ENCODE measurements at places on chromosomes 11 and 22.
A peak's percentile ranks its signal among the peaks of the same experiment; 100 is the strongest.

DNA sequence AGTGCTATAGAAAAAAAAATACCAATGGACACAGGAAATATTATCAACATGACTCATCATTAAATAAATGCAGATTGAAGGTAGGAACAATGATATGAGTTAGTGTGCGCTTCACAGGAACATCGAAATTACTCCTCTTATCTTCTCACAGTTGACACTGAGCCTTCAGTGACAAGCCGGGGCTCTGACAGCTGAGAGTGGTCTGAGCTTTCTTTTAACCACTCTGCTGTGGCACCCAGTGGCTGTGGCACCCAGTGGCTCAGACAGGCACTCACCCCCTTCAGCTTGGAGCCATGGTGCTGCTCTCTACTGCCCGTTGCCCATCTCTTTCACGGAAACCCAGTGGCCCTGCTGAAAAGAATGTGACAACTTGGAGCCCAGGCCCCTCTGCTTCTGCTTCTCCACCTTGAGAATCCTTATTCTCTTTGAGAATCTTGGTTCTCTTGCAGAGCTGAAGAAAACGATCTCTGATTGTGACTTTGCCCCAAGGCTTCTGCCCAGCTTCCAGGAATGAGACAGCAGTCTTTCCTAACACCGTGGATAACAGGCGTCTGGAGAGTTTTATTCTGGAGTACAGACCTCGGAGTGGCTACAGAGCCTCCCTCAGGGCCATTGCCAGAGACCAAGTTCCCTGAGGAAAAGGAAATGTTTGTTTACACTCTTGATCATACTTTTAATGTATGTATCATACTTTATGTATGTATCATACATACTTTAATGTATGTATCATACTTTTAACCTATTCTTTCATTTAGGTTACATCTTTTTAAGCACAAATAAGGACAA lies 37.1 kb upstream of the OR8B8 start:
- no peak for DNase-seq

DNA sequence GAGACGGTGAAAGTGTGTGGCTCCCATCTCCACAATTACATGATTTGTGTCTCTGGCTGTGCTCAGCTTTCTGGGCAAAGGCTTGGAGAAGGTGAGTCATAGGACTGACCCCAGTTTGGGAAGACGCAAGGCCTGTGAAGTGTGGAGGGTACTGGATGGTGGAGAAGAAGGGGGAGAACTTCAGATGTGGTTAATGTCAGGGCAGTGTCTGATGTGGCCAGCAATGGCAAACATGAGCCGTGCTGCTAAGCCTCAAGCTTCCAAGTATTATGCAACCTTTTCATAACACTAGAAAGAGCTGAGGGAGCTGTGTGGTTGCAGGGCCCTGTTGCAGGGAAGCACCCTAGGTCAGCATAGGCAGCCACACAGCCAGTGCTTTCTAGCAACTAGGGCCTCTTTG lies 110.9 kb downstream of the NTM start:
- no peak for DNase-seq

DNA sequence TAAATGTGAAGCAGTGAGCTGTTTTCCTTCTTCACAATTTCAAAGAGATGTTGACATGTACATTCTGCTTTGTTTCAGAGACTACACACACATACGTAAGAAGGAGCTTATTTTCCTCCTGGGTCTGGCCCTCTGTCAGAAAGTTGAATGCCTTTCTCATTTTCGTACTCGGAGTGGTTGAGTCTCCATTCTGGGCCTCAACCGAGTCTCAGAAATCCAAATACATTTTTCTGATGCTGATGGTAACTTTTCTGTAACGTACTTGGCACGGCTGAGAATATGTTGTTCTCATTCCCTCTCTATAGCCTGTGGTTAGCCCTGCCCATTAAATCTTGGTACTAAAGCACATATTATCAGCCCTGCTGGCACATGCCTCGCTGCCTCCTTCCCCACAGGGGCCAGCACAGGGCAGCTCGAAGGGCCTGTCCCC lies 25.3 kb downstream of the PARVA start:
- no peak for DNase-seq

DNA sequence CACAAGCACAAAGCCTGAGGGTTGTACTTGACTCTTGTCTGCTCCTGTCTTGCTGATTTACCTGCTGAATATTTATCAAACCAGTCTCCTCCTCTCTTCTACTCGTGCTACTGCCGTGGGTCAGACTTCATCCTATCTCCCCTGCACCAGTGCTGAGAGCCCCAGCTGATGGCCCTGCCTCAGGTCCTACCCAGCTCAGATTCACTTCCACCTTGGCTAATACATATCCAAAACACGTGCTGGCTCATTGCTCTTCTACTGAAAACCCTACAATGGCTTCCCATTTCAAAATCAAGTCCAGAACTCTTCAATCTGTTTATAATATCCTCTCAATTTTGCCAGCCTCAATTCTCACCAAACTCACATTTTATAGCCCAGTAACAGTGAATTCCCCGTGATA lies 48.3 kb downstream of the RAB30 start:
- no peak for DNase-seq

DNA sequence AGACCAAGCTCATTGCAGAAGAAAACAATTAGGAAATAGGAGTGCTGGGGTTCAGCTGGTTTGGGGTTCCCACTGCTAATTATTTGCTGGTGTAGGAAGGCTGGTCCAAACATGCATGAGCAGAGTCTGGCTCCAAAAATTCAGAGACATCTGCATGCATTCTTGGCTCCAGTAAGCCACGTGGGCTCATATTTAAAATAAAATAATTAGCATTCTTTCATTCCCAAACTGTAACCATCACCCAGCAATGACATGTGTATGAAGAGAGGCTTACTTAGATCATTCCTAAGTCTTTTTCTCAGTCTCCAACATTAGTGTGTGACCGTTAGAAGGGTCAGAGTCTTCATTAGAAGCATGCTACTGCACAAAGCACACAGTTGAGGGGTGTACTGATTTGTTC lies 58.4 kb downstream of the EFCAB6 start:
- DNase-seq = no peak

- no peak for DNase-seq
Measured at GRCh38 chr11:1877211-1878136, 14.2 kb downstream of the PRR33 start.

DNA sequence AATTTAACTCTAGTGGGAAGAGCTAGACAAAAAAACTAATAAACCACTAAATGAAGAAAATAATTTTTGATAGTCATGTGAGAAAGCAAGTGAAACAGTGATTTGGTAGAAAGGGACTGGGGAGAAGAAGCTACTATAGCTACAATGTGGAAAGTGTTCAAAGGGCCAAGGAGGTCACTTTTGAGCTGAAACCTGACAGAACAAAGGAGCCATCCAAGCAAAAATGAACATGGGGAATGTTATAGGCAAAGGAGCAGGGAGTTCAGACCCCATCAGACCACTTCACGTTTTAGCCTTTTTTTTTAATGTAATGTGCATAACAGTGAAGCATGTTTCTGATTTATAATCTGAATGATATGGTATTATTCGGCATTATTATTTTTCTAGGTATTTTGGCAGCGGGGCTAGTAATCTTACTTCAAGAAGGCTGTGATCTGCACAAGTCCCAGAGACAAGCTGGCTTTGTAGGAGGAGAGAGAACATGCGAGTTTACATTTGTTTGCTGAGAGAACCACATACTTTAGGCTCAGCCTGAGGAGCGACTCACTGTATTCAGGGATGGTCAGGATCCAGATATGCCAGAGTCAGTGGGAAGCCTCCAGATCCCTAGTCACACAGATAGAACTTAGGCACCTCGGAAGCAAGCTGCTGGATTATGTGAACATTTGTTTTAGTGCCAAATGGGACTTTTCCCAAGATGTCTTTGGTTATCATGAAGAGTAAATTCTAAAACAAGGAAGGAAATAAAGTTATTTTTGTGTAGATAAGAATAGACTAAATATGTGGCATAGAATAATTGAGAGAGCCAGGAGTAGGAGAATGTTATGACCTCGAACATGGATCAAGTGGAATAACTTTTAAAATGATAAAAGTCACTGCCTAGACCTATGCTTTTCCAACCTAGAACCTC lies 118.6 kb downstream of the TRIM44 start:
- DNase-seq = no peak

DNA sequence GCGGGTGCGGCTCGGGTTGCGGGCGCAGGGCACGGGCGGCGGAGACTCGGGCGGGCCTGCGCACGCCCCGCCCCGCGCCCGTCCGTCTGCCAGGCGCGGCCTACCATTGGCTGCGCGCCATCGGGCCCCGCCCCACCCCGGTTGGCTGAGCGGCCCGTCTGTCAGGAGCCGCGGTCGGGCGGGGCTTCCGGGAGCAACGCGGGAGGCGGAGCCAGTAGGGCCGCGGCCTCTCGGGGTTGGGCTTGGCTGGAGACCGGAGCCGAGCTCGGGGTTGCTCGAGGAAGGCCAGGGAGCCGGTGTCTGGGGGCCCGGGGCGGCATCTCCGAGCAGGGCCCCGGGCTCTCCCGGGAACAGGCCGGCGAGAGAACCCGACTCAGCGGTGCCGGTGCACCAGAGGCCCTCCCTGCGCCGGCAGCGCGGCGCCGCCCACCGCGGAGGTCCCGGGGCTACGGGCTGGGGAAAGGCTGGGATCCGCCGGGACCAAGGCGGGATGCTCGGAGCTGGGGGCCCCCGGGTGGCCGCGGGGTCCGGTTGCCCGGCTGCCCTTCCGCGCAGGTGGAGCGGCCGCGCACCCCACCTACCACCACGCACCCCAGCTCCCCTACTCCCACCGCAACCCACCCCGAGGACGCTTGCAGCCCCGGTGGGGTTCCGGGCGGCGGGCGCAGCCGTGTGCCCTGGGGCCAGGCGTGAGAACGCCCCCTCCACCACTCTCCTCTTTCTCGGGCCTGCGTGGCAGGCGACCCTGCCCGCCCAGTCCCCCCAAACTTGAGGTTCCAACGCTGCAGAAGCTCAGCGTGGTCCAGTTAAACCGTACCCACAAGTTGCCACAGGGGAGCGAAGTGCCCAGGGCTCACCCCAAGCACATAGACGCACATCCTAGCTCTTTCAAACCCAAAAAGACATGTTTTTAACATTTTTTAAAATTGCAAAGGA lies at the start of gene HRAS:
Gene HRAS, minus strand, starts transcription at position 58 of the 936 bp plus-strand sequence.
- DNase-seq = peak; percentile 97

- no peak for DNase-seq
Measured at GRCh38 chr11:36228689-36229088, 60.5 kb downstream of the COMMD9 start.

- DNase-seq = no peak
Measured at GRCh38 chr22:36027935-36028645, 534 bp downstream of the RBFOX2 start.

DNA sequence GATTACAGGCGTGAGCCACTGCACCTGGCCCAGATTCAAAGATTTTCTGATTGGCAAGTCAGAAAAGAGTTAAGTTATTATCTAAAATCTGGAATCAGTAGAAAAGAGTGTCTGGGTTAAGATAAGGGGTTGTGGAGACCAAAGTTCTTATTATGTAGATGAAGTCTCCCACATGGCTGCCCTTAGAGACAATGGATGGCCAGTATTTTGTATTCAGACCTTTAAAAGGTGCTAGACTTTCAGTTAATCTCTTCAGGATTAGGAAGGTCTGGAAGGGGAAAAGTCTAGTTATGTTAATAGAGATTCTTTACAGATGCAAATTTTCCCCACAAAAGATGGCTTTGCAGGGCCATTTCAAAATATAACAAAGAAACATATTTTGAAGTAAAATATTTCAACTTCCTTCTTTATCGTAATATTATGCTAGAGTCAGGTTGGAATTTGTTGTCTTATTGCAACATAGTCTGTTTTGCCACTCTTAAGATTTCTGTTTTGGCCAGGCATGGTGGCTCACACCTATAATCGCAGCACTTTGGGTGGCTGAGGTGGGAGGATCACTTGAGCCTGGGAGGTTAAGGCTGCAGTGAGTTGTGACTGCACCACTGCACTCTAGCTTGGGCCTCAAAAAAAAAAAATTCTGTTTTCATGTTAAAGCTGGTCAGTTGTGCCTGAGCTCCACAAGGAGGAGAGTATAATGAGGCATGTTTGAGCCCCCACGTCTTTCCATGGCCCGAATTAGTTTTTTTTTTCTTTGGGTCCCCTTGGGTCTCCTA lies 14.0 kb downstream of the GRAMD1B start:
- no peak for DNase-seq

DNA sequence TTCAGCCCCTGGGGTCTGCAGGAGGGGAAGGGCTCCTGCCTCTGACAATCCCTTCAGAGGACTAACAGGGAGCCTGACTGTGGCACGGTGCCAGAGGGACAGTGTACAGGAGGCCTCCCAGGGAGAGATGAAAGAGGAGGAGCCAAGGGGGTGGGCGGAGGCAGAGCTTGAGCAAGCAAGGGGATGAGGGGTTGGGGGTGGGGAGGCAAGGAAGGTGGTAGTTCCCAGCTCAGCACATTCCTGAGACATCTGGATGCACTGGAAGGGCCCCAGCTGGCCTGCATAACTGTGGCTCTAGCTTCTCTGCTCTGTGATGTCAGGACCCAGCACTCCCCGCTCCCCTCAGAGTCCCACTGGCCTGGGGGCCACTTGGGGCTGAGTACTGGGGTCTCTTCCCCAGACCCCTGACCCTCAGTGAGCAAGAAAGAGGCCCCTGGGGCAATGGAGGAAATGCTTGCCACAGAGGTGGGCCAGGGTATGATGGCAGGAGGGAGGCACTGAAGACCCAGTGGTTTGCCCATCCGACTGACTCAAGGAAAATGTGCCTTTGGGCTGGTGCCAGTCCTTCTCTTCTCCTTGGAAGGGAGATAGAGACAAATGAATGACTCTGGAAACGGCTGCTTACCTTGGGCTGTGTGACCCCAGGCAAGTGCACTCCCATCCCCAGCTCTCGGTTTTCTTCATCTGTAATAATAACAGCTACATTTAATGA lies 13.3 kb downstream of the CREB3L1 start:
- DNase-seq = no peak

- DNase-seq = peak; percentile 79
Measured at GRCh38 chr11:45771566-45772448, 33.1 kb upstream of the SLC35C1 start.

- DNase-seq = no peak
Measured at GRCh38 chr11:67999704-68000103, 4.2 kb downstream of the UNC93B1 start.

GRCh38 chr11:4066910-4067309 lies 27.7 kb upstream of the RRM1 start:
- no peak for DNase-seq

DNA sequence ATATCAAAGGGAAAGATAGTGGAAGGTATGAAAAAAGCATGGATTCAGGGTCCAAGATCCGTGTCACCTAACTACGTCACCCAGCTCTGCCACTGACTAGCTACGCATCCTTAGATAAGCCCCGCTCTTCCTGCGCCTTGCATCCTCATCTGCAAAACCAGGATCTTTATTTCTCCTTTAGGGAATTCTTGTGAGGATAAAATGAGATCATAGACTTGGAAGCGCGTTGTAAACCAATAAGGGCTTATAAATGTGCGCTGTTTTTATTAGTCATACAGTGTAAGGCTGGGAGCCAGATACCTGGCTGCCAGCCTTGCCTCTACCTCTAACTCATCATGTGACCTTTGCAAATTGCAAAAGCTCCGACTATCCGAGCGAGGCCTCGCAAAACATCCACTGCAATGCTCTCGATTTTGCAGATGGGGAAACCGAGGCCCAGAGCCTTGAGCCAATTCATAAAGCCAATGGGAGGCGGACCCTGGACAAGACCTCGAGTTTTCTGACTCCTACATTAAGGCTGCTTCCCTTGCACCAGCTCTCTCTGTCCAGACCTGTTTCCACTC lies 753 bp downstream of the PRPF19 start:
- no peak for DNase-seq

- no peak for DNase-seq
Measured at GRCh38 chr11:92257536-92257935, 32.9 kb downstream of the FAT3 start.
